ENCODE measurements at places on chromosomes 16 and 17.

GRCh38 chr17:32831223-32831622, 45.7 kb downstream of the MYO1D start:
- no peak for DNase-seq

DNA sequence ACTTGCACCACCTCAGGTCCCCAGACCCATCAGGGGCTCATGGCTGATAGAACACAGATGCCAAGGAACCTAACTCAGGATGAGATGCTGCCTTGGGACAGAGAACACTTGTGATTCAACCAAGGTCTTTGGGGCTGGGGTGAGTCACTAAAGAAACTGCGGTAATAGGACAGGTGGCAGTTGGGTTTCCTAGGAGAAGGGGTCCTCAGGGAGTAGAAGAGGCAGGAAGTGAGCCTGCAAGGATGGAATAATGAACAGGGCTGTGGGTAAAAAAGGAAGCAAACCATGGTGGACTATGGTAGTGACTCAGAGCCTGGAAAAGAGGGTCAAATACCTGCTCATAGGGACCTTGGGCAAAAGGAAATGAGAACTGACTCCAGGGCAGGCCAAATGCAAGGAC, 6.5 kb upstream of the PNPO start:
- DNase-seq = no peak

- no peak for DNase-seq
Measured at GRCh38 chr17:4500191-4500571, 1.5 kb downstream of the SPNS2 start.

DNA sequence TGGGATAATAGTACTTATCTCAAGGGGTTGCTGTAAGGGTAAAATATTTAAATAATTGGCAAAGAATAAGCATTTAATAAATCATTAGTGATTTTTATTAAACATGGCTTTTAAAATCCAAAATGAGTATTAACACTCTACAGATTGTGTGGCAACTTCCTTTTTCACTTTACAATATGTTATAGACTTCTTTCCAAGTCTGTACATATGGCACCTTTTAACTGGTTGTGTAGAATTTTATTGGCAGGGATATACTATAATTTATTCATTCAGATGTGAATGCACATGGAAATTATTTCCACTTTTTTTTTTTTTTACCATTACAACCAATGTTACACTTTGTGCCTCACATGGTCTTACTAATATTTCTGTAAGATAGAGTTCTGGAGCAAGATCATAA, 15.7 kb upstream of the NLRP1 start:
- DNase-seq = no peak

DNA sequence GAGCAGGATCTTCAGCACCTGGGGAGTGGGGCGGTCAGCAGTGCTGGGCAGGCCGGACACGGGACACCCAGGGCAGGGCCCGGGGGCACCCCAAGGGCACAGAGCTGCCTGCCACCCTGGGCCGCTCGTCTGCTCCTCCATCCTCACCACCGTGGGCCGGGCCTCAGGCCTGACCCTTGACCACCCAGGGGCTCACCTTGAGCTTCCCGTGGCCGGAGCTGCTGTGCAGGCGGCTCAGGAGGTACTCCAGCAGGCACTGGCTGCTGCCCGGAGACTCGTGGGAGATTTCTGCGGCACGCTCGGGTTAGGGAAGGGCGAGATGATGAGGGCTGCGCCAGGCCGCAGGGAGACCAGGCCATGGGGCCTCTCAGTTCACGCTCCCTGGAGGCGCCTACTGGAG, 2.1 kb downstream of the TEPSIN start:
- no peak for DNase-seq

- no peak for DNase-seq
Measured at GRCh38 chr16:9061358-9061813, 30.1 kb upstream of the HAPSTR1 start.

GRCh38 chr17:75073618-75074047, 14.1 kb upstream of the SLC16A5 start:
- DNase-seq = no peak

GRCh38 chr17:43810226-43810715, 22.7 kb downstream of the MPP3 start:
- DNase-seq = no peak

GRCh38 chr17:35214631-35215273, 20.6 kb upstream of the SLC35G3 start:
- no peak for DNase-seq

DNA sequence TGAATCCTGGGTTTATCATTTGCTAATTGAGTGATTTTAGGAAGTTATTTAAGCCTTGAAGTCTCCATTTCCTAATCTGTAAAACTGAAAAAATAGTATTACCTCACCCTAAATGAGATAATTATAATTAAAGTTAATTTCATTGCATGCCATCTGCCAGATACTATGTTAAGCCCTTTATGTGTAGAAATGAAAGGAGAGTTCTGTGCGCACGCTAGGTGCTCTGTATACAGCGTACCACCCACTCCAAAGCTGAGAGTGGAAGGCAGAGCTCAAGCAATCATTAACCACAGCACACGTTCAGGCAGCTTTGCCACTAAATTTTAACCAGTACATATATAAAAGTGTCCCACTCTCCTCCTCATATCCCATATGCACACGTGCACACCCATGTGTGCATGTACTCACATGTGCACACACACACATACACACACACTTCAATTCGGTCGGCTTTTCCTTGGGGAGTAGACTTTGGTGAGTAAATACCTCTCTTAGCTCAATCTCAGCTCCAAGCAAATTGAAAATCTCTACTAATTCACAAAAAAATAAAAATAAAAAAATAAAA, 204.8 kb downstream of the GRIN2A start:
- no peak for DNase-seq

GRCh38 chr16:17318238-17318637, 152.5 kb downstream of the XYLT1 start:
- DNase-seq = no peak

DNA sequence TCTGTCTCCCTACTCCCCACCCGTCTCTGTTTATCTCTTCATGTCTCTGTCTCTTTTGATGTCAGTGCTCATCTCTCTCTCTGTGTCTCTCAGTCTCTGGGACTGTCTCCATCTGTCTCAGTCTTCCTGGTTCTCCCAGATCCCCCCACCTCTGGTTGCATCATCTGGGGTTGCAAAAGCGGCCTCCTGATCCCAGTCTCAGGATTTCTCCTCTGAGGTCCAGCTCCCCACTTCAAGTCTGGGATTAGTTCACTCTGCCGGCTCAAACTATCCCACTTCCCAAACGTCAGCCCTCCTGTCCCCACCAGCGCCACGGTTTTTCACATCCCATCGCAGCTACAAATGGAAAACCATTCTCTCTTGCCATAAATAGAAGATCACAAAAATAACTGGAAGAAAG, 9.0 kb downstream of the TEKT5 start:
- DNase-seq = no peak
